NCI-H1417 treated with DMSO at 0.1 percent for 48 hours (cell line): ENCODE measurements at places on chromosomes 13 and 19.
A peak's percentile ranks its signal among the peaks of the same experiment; 100 is the strongest.

DNA sequence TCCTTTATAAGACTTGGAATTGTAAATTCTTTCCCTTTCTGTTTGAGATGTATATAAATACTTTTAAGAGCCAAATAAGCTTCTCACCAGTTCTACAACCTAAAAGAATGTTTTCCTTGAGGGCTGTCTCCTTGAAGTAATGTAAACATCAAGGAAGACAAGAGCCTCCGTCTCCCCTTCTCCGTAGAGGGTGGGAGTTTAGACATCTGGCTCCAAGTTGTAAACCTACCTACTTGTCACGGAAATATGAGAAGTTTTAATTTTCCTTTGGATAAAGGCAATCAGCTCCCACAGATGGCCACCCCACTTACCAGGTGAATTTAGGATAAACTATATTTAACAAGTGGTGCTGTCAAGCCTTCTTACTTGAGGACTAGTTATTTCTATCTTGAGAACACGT lies 237.9 kb downstream of the NALCN start:
- DNase-seq = no peak

- DNase-seq = no peak
Observed at GRCh38 chr13:99655351-99656091, 154.2 kb downstream of the TM9SF2 start.

GRCh38 chr19:1862424-1863327 lies 703 bp downstream of the KLF16 start:
- no peak for DNase-seq

DNA sequence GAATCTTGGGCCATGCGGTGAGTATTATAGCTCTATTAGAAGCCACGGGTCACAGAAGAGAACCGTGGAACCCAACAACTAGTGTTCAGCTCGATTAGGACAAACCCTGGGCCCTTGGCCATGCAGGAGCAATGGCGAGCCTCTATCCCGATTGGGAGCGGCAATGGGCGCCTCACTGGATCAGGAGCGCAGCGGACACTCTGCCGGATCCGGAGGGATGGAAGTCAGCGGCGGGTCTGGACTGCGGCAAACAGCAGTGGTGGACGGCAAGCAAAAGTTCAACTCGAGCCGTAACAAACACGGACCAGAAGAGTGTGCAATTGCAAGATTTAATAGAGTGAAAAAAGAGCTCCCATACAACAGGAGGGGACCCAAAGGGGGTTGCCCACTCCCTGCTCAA lies 1481.9 kb downstream of the PCDH9 start:
- no peak for DNase-seq

DNA sequence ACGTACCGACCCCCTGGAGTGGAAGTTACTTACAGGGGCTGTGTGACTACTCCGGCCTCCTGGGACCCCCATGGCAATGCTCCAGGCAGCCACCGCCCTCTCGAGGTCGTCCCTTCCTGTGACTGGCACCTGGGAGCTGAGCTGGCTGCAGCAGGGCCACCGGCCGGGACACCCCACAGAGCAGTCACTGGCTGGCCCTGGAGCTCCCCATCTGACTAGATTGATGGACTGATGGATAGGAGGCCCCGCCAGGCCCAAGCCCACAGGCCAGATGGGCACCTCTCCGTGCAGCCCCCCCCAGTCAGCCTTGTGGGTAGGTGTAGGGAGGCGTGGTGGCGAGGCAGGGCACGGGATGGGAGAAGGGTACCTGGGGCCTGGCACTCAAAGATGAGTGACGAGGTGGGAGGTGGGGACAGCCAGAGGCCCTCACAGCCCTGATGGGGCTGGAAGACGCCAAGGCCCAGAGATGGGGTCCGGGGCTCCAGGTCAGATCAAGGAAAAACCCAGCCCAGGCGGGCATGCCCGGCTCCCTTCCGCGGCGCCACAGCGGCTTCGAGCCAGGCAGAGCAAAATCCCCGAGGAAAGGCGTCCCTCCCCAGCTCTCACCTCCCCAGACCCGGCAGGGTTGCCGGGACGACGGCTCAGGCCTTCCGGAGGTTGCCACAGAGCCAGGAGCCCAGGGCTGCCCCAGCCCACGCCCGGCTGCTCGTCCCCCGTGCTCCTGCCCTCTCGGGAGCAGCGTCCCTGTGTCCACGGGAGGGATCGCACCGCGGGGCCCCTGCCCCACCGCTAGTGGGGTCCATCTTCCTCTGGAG lies 8.4 kb downstream of the SLC39A3 start:
- DNase-seq = no peak

GRCh38 chr19:18292810-18293641 lies 11.6 kb upstream of the JUND start:
- DNase-seq = no peak

- DNase-seq = no peak
Observed at GRCh38 chr19:53999694-54000093, 8.3 kb downstream of the CACNG6 start.

DNA sequence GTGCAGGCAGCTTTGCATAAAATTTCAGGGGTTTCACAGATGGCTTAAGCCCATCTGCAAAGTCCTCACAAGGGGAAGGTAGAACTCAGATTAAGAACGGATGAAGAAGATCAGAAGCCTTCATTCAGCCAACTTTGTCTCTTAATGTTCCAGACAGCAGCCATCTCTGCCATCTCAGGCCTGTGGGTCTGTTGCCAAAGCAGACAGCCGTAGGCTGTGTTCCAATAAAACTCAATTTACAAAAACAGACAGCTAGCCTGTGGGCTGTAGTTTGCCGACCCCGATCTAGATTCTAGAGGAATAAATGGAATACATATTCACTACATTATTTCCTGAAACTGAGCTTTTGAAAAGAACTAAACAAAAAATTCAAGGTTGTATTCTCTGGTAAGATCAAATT lies 3.8 kb downstream of the DCUN1D2 start:
- no peak for DNase-seq

DNA sequence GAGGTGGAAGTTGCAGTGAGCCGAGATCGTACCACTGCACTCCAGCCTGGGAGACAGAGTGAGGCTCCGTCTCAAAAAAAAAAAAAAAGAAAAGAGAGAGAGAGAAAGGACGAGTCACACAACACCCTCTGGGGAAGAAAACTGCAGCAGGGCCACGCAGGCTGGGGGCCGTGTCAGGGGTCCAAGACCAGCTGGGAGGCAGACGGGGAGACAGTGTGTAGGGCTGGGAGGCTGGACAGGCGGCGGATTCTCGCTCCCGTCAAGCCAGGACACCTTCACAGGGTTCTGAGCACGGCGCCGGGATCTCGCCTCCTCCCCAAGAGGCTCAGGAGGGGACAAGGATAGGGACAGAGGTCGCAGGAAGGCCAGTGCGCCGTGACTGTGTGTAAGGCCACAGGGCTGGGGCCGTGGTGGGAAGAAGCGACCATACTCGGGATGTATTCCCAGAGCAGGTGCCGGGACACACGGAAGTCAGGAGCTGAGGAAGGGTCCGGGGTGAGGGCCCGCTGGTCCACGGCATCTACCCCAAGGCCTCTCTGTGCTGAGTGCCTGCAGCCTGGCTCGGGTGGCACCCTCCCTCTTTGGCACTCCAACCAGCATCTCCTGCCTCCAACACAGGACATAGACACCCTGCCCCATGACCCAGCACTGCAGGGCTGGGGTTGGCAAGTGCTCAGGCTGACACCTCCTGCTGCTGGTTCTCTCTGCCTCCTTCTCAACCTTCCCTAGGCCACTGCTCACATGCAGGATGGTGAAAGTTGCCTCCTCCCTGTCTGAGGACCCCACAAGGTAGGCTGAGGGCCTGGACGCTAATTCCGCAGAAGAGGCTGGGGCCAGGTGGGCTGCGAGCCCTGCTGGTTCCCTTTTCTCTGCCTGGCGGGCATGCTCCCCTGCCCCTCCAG lies 21.2 kb downstream of the ZNF787 start:
- no peak for DNase-seq

GRCh38 chr19:41416194-41416674 lies 10.9 kb downstream of the B3GNT8 start:
- DNase-seq = no peak

DNA sequence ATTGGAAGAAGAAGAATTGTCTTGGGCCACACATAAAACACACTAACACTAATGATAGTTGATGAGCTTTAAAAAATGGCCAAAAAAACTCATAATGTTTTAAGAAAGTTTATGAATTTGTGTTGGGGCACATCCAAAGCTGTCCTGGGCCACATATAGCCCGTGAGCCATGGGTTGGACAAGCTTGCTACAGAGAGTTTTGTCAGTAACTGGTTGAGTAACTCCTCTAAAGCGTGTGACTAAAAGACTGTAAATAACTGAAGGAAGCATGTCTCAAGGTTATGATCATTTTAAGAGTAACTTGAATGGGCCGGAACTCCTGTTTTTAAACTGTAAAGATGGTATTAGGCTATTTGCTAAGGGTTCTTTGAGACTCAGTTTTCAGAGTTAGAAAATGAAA lies 118.0 kb downstream of the KL start:
- no peak for DNase-seq

GRCh38 chr13:80571346-80572307 lies 230.7 kb upstream of the SPRY2 start:
- DNase-seq = no peak

- no peak for DNase-seq
Observed at GRCh38 chr13:35850569-35850968, 280.6 kb downstream of the DCLK1 start.

DNA sequence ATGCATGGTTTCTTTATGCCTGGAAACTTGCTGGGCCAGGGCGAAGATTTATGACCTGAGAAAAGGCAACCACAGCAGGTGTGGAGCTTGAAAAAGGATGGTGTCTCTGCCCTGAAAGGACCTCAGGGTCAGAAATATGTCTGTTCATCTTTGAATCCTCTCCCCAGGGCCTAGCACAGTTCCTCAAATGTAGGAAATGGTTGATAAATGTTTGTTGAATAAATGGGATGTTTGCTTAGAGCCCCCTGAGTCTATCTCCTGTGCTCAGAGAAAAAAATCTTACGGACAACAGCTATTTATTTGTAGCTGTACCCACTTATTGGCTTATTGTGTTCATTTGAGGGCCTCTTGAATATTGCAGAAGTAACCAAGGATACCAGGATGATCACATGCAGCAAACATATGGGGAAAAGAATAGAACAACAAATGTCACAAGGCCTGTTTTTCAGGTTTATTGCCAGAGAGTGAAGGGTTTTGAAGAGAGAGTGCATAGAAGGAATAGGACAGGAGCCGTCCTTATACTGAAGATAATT lies 114.5 kb downstream of the KLF5 start:
- peak; percentile 79 for DNase-seq

DNA sequence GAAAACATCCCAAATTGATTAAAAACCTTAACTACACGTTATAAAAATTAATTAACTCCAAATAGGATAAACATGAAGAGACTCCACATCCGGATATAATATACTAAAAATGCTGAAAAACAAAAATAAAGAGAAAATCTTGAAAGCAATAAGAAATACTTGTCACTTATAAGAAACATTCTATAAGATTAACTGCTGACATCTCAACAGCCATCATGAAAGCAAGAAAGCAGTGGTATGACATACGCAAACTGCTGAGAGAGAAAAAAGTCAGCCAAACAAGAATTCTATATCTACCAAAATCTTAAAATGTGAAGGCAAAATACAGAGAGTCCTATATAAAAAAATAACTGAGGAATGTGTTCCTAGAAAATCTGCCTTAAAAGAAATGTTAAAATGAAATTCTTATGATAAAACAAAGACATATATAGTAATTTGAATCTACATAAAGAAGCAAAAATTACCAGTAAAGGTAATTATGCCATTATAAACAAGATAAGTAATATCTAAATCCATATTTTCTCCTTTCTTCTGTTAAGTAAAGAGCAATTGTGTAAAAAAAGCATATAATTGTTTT lies 1851.1 kb downstream of the PCDH9 start:
- DNase-seq = no peak

- DNase-seq = no peak
Observed at GRCh38 chr13:45863709-45864590, 12.4 kb upstream of the SIAH3 start.

- no peak for DNase-seq
Observed at GRCh38 chr19:46225558-46226004, 4.0 kb upstream of the IGFL1 start.

DNA sequence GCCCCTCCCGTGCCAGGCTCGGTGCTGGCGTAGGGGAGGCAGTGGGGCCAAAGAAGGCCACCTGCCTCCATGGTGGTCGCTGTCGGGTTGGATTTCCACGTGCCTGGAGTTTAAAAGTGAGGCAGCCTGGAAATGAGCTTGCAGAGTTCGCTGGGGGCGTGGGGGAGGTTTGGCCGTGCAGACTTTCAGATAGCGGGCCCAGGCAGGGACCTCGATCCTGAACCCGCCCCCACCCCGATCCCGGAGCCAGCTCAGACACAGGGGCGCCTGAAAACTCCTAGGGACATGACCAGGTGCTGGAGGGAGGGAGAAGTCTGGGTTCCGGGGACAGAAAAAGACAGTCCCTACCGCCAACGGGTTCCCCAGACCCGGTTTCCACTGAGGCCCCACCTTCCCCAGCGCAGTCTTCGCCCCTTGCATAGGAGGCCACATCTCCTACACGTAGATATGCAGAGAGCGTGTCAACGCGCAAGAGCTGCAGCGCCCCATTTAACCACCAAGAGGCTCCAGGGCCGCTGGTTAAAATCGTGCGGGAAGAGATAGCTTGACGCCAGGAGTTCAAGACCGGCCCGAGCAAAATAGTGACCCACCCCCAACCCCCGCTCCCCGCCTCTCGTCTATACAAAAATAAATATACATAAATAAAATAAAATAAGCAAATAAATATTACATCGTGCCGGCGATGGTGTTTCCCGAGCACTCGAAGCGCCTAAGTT lies 8.5 kb downstream of the CCDC8 start:
- DNase-seq = no peak
